ENCODE measurements at places on chromosomes 3 and 15.

GRCh38 chr3:110391640-110392395, 679.8 kb upstream of the NECTIN3 start:
- DNase-seq, result no peak

DNA sequence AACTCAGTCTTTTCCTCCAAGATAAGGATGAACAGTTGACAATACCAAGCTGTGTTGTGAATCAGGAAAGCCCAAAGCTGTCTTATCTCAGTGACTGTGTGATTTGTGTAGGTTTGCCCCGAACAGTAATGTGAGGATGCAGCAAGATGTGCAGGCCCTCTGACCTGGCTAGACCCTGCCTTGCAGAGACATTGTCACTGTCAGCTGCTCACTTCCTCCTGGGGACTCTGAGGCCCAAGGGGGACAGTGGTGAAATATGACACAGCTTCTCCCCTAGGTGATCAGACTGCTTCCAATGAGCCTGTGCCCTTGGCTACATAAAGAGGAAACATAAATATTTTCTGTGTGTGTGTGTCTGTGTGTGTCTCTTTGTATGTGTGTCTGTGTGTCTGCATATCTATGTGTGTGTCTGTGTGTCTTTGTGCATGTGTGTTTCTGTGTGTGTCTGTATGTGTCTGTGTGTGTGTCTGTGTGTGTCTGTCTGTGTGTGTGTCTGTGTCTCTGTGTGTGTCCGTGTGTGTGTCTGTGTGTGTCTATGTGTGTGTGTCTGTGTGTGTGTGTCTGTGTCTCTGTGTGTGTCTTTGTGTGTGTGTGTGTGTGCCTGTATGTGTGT, 21.7 kb downstream of the LRRK1 start:
- no peak for DNase-seq

DNA sequence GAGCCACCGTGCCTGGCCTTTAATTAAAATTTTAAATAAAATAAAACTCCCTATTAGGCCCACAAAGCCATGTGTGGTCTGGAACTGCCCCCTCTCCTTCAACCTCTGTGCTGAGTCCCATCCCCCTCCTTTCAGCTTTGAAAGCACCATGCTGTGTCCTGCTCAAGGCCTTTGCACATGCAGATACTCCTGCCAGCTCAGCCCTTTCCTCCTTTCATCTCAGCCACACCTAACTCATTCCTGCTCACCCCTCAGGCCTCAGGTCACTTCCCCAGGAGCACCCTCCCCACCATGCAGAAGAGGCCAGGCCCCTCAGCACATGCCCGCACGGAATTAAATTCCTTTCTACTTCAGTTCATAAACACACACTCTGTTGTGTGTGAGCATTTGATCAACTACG, 28.1 kb downstream of the ATRIP start:
- DNase-seq, result no peak

DNA sequence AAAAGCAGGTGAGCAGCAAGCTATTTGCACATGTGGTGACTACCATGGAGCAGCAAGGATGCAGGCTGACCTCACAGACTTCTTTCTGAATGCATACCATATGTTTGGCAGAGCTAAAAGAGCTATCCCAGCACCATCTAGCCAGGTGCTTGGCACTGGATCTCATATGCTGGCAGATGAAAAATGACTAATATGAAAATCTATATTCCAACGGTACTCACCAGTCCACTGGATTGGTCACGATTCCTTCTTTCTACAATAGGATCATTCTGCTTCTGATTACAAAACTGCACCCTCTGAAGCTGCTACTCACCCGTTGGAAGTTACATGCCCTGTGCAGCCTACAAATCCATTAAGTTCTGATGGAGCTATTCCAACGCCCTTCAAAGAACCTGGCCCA, 714.3 kb upstream of the CFAP20DC start:
- DNase-seq, result no peak

GRCh38 chr3:197434830-197435229, 120.9 kb downstream of the BDH1 start:
- DNase-seq, result no peak
